ENCODE measurements at places on chromosomes 3 and 15.

DNA sequence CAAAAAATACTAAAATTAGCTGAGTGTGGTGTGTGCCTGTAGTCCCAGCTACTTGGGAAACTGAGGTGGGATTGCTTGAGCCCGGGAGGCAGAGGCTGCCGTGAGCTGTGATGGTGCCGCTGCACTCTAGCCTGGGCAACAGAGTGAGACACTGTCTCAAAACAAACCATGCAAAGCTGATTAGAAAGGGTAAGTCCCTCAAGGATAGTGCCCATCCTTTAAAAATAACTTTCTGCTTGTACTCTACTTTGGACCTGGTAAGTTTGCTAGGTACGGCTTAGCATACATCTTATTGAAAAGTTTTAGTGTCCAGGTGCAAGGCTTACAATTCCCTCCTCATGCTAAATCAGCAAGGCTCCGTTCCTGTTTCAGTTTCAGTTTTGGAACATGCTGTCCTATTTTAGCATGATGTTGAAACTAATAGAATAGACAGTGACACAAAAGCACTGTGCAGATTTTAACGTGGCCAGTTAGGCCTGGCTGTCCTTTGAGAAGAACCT, 21.4 kb downstream of the FEM1B start:
- no peak for DNase-seq

- DNase-seq: no peak
These were observed 57.3 kb downstream of the DIPK2A start for GRCh38 chr3:144028798-144029411.

DNA sequence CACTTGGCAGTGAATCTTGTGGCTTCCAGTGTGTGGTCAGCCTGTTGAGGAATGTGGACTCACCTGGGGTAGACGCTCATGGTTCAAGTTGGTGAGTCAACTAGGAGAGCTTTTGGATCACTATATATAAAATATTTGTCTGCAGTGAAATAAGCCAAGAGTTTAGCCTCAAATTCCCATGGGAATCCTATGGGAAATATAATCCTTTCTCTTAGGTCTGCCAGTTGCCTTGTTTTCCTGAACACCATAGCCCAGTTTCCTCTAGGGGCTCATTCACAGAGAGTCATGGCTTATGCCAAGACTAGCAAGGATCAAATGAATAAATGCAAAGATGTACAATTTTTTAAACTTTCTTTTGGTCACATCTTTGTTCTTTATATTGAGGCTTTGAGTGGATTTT, 100.1 kb upstream of the NPHP3 start:
- DNase-seq: peak; percentile 13

DNA sequence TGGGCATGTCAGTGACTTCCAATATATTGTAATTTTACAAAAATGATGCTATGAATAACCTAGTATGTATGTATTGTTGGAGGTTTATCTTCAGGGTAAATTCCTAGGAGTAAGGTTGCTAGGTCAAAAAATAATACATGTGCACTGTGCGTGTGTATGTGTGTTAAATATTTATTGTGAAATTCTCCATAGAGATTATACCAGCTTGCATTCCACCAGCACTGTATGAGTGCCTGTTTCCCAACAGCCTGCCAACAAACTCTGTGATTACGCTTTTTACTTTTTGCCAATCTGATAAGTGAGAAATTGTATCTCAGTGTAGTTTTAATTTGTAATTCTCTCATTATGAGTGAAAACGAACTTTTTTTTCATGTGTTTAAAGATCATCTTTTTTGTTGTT, 12.6 kb upstream of the IGF2BP2 start:
- DNase-seq: no peak

DNA sequence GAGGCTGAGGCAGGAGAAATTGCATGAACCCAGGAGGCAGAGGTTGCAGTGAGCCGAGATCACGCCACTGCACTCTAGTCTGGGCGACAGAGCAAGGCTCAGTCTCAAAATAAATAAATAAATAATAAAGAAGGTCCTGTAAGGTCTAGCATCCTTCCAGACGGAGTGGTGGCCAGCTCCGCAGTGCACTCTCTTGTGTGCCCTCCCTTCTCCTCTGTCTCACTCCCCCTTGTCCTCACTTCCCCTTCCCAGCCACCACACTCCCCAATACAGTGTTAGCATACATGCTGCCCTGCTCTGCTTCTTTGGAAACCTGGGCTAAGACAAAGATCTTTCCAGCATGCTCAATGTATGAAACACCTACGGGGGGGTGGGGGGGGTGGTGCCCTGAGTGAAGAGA, 3.4 kb upstream of the CLN6 start:
- DNase-seq: no peak

DNA sequence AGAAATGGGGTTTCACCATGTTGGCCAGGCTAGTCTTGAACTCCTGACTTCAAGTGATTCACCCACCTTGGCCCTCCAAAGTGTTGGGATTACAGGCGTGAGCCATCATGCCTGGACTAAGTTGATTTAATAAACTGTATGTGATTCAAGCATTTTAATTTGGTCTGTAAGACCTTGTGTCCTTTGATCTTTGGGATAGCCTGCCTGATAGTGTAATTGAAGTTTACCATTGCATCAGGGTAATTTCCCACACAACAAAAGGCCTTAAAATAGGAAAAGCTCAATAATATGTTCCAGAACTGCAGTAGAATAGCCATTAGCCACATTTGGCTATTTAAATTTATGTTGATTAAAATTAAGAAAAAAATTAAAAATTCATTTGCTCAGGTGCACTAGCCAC, 25.2 kb upstream of the DENND6A start:
- no peak for DNase-seq

DNA sequence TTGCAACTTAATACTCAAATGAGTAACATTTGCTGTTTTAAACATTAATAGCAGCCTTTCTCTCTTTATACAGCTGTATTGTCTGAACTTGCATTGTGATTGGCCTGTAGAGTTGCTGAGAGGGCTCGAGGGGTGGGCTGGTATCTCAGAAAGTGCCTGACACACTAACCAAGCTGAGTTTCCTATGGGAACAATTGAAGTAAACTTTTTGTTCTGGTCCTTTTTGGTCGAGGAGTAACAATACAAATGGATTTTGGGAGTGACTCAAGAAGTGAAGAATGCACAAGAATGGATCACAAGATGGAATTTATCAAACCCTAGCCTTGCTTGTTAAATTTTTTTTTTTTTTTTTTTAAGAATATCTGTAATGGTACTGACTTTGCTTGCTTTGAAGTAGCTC, 40.3 kb downstream of the CTNNB1 start:
- DNase-seq: peak; percentile 9

DNA sequence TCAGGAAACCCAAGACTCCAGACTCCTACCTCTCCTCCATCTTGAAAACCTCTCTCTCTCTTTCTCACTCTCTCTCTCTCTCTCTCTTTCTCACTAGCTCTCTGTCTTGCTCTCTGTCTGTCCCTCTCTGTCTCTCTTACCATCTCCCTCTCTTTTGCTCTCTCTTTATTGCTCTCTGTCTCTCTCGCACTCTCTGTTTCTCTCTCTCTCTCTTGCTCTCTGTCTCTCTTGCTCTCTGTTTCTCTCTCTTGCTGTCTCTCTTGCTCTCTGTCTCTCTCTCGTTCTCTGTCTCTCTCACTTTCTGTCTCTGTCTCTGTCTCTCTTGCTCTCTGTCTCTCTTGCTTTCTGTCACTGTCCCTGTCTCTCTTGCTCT, 75.0 kb upstream of the NR2E3 start:
- DNase-seq: no peak

DNA sequence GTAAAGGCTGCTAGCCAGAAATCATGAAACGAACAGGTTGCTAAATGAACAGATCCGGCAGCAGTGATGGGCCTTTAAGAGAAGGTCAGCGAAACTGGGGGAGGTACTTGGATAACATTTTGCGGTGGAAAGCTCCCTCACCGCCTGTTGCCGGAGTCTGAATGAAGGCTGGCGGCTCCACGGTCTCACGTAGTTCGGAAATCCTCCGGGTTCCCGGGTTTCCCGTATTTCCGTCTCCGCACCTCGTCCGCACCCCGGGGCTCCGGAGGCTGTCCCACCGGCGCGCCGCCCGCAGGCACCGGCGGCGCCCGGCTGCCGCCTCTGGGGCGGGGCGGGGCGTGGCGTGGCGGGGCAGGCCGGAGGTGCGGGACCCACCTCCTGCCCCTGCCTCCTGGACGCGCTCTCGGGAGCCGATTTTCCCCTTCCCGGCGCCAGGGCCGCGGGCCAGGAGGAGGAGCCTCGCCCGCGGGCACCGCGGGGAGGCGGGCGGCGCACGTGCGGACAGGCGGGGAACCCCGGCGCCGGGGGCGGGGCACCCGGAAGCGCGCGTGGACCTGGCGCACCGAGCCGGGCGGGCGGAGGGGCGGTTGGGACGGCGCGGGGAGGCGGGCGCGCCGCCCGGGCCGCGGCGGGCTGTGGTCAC, at the start of gene ZDHHC23:
Gene ZDHHC23, plus strand, starts transcription at position 642 of the 643 bp plus-strand sequence. CDS start 790 bp downstream, outside the sequence.
- DNase-seq: peak; percentile 34

DNA sequence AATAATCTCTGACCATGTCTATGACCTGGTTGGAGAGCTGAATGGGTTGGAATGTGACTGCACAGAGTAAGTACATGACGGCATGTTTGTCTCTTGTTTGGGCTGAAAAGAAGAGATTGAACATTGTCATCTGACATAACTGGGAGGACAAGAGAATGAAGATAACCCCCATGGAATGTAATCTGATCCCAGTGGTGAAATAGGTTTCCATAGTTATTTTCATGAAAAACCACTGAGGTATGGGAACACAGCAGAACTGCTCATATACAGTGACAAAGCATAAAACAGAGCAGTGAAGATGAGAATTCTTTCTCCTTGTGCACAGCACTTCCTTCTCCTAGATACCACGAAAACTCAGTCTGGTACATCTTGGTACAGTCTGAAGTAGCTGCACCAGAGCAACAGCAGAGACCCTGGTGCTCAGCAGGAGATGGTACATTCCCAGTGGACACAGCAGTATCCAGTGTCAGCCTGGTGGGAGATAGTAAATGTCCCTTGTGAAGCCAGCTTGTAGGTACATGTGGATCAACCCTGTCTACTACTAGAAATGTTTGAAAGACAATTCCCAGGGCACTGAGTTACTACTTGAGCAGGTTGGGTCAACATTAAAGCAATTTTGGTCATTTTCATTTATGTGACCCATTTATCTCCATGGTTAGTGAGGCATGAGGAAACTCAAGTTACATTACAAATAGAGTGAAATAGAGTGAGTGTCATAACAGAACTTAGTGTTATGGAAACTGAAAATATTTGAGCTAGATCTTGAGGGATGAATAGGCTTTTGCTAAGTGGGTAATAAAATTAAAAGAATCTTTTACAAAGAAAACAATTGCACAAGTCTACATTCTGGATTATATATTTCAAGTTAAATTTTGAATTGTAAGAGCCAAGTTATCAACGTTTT, 178.3 kb downstream of the SUCNR1 start:
- peak; percentile 43 for DNase-seq

DNA sequence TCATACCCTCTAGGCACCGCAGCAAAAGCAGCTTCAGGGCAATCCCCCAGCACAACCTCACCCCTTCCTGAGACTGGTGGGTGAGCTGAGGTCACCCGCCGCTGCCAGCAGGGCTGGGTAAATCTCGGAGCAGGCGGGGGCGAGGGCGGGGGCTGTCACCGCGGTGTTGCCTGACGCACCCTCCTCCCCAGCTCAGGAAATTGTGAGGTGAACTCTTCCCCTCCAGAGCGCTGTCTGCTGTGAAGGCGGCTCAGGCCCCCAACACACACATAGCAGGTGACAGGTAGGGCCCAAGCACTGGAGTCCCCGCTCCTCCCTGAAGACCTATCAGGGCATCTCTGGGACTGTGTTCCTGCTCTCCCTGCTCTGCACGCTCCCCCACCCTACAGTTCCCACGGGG, 30.2 kb upstream of the FURIN start:
- DNase-seq: no peak

- peak; percentile 20 for DNase-seq
These were observed 45.7 kb upstream of the MGLL start for GRCh38 chr3:127867986-127868385.

DNA sequence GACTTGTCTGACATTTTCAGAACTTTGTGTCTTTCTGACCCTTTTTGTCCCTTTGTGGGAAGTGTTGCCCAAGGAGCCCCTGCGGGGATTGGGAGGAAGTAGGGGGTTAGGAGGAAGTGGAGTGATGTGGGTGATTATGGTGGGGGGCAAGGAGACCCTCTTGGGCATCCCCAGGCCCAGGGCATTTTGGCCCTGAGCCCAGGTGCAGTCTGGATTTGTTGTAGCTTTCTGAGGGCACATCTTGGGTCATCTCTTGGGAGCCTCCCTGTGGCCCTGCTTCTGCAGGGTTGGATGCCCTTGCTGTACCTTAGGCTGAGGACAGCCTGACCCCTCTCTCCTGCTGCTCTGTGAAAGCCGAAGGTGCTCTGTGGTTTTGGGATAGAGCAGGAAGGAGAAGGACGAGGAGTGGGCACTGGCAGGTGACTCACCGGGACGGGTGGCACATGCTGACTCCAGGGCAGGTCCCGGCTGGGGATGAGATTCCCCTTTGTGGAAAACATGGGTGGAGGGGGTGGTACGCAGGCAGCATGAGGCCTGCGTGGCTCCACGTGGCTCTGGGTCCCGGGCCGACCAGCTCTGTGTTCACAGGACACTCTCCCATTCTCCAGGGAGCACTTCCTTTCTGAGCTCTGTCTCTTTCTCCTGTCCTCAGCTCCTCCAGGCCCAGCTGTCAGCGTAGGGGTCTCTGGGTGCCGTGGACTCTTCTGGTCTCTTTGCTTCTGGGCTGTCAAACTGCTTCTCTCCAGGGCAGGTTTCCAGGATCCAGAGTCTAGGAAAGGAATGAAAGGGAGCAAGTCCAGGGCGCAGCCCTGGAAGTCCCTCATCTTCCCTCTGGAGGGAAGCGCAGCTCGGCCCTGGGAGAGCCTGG, 11.8 kb downstream of the CD276 start:
- no peak for DNase-seq

- DNase-seq: no peak
These were observed 1204.2 kb downstream of the ROBO2 start for GRCh38 chr3:78244136-78244535.

DNA sequence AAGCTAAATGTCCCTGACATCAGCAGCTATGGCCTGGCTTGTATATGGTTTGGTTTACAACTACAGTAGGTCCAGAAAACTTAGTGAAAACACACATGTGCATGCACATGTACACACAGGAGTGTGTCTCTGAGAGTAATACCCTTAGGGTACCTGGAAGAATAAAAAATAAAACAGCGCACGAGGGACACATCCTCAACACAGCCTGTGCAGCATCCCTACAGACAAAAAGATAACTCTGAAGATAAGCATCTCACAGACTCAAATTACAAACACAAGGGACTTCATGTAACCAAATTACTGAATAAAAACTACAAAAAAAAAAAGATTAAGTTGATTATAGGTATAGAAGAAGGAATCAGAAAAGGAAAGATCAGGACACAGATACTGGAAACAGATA, 108.8 kb downstream of the CTNNB1 start:
- DNase-seq: no peak

DNA sequence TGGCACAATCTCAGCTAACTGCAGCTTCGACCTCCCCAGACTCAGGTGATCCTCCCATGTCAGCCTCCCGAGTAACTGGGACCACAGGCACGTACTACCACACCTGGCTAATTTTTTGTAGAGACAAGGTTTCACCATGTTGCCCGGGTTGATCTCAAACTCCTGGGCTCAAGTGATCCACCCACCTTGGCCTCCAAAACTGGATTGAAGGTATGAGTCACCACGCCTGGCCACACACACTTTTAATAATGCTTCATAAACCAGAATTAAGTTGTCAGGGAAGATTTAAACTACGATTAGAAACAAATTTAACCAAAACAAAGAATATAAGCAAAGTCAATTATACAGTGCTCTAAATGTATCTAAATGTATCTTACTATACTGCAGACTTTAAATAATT, 87.5 kb downstream of the LRRFIP2 start:
- peak; percentile 18 for DNase-seq

Data from fibroblast of skin of abdomen (primary cell).